ENCODE measurements at places on chromosomes 4 and X. TPM values are rescaled to one million over a fixed set of nuclear protein-coding genes. Genes with fewer than 3 reads are reported as not detected.

SLC4A4 gene
- total RNA-seq: 14.2 TPM

FGF16 gene
- not detected for total RNA-seq

- no peaks in the 10 kb centered on the region for H3K4me1 ChIP-seq
- peaks cover 61% of the 10 kb centered on the region for H3K27me3 ChIP-seq
- no peaks in the 10 kb centered on the region for H3K36me3 ChIP-seq
- peak; percentile 73 for DNase-seq
These were observed 9.6 kb upstream of the INTU start for GRCh38 chr4:127622921-127623796.

KLHL13 gene
- total RNA-seq: 44.9 TPM

VEGFD gene
- total RNA-seq: 0.76 TPM

SOD3 gene
- 7.5 TPM for total RNA-seq

- no peaks in the 10 kb centered on the region for H3K4me1 ChIP-seq
- no peak for DNase-seq
- no peak overlapping the region for H3K4me3 ChIP-seq
These were observed 1250.7 kb downstream of the RAPGEF2 start for GRCh38 chr4:160353548-160353947.

SMARCAD1 gene
- total RNA-seq: 58.1 TPM

- no peaks in the 10 kb centered on the region for H3K27me3 ChIP-seq
- no peak for DNase-seq
- H3K4me3 ChIP-seq: no peak overlapping the region
- no peaks in the 10 kb centered on the region for H3K36me3 ChIP-seq
- H3K4me1 ChIP-seq: no peaks in the 10 kb centered on the region
These were observed 298.4 kb upstream of the ANKRD50 start for GRCh38 chr4:125010796-125011503.

DNA sequence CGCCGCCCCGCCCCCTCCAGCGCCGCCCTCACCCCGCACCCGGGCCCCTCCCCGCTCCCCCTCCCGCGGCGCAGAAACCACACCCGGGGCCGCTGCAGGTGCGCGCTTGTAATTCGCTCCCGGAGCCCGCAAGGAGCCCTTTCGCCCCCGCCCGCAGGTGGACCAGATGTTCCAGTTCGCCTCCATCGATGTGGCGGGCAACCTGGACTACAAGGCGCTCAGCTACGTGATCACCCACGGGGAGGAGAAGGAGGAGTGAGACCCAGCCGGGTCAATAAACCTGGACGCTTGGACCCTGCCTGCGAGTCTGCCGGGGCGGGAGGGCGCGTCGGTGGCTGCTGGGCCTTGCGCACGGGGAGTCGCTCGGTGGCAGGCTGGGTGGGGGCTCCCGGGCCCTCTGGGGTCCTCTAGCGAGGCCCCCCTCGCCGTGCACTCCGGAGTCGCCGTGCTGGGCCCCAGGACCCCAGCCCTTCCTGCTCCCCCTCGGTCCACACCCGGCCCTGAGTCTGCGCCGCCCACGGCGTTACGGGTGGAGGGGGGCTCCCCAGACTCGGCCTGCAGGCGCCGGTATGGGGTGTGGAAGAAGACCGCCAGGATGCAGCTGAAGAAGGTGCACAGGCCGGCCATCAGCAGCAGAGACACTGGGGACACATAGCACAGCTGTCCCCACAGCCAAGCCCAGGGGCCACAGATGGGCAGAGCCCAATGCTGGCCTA, 7.1 kb downstream of the SLC49A3 start:
- H3K27ac ChIP-seq: no peak overlapping the region
- DNase-seq: peak; percentile 62
- H3K4me3 ChIP-seq: no peak overlapping the region

DNA sequence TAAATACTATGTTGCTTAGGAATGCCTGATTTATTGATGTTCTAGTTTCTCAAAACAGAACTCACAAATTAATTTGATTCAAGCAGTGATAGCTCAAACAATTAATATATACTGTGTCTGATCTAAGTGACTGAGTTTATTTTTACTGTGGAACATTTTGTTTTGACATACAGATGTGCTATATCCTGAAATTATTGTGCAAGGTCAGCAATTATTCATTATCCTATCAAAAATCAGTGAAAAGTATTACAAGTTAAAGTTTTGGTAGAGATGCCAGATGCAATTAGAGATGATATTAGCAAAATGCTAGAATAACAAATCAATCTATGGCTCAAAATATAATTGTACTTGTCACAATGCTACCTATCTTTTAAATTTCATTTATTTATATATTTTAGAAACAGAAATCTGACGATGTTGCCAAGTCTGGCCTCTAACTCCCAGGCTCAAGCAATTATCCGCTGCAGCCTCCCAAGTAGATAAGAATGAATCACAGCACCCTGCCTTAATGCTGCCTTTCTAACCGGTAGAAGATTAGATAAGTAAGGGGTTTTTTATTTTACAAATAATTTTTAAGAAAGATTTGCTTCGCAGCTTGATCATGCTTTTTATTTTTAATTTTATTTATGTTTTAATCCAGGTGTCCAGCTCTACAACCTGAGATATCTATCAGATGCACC, 825.5 kb upstream of the NDST4 start:
- H3K4me3 ChIP-seq: no peak overlapping the region
- DNase-seq: no peak
- no peaks in the 10 kb centered on the region for H3K27me3 ChIP-seq
- no peaks in the 10 kb centered on the region for H3K4me1 ChIP-seq
